ENCODE measurements at places on chromosomes 7 and 10.

DNA sequence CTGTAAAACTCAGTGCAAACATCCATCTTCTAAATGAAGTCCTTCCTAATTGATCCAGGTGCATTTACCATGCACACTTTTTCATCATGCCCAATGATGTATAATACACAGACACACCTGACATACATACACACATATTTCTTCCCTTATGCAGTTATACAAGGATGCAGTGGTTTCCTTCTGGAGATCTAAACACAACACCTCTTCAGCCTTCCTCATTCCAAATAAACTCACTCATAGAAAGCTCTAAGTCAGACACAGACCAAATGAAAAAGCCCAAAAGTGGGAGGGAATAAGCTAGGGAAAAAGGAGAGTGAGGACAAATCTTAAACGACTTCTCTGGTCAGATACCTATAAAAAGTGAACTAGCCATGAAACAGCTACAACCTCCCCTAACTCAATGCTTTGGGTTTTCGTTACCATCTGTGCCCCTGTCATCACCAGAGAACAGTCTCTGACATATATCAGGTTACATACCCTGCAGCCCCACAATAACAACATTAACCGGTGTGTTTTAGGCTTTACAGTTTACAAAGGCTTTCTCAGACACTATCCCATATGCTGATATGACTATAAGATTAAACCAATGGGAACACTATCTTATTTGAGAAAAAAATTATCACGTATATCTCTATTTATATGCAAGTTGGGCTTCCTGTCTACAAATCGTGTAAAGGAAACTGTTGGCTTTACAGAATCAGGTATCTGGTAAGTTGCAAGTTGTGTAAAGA, 675.2 kb downstream of the PHTF2 start:
- H3K4me1 ChIP-seq, result no peaks in the 10 kb centered on the region
- no peak overlapping the region for H3K4me3 ChIP-seq
- peaks cover 2% of the 10 kb centered on the region for H3K27me3 ChIP-seq
- no peaks in the 10 kb centered on the region for H3K36me3 ChIP-seq
- no peak for DNase-seq

DNA sequence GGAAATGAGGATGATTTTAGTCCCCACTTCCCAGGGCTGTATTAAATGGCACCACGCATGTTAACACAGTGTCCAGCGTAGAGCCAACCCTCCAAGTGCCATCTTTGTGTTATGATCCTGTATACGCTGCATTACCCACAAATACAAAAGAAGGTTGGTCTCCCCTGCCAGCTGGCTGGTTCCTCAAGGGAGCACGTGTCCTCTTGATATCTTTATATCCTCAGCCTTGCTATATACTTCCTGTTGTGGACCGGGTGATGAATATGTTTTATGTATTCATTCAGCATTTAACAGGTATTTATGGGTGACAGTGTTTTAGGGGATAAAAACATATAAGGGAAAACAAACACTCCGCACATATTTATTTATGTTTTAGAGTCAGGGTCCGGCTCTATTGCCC, 23.2 kb upstream of the PRRT4 start:
- no peak overlapping the region for H3K4me3 ChIP-seq
- H3K27ac ChIP-seq, result no peak overlapping the region
- no peaks in the 10 kb centered on the region for H3K36me3 ChIP-seq
- no peak for DNase-seq
- H3K27me3 ChIP-seq, result no peaks in the 10 kb centered on the region

DNA sequence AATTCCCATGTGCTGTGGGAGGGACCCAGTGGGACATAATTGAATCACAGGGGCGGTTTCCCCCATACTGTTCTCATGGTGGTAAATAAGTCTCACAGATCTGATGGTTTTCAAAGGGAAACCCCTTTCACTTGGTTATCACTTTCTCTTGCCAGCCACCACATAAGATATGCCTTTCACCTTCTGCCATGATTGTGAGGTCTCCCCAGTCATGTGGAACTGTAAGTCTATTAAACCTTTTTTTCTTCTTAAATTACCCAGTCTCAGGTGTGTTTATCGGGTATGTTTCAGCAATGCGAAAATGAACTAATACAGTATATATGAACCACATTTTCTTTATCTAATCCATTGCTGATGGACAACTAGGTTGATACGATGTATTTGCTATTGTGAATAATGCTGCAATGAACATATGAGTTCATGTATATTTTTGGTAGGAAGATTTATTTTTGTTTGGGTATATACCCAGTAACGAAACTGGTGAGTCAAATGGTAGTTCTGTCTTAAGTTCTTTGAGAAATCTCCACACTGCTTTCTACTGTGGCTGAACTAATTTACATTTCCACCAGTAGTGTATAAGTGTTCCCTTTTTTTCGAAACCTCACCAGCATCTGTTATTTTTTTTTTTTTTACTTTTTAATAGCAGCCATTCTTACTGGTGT, 70.0 kb upstream of the HGF start:
- H3K36me3 ChIP-seq, result no peaks in the 10 kb centered on the region
- no peak overlapping the region for H3K27ac ChIP-seq
- H3K27me3 ChIP-seq, result no peaks in the 10 kb centered on the region
- no peak for DNase-seq
- no peak overlapping the region for H3K4me3 ChIP-seq
- H3K4me1 ChIP-seq, result no peaks in the 10 kb centered on the region

DNA sequence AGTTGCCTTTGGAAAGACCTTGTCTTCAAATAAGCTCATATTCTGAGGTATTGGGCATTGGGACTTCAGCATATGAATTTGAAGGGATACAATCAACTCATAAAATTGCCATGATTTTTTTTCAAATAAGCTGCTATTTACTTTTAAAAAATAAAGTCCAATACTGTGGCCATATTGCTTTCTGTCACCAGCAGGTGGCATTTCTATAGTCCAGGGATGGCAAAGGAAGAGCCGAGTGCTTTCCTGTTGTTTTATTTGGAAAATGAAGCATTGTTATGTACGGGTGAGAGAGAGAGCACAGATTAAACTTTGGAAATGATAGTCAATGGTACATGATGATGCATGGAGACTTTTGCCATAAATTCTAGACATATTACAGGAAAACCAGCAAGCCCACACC, 104.1 kb upstream of the DPP6 start:
- no peaks in the 10 kb centered on the region for H3K4me1 ChIP-seq
- no peak overlapping the region for H3K4me3 ChIP-seq
- peaks cover 4% of the 10 kb centered on the region for H3K27me3 ChIP-seq
- DNase-seq, result no peak
- no peaks in the 10 kb centered on the region for H3K36me3 ChIP-seq

- H3K36me3 ChIP-seq, result no peaks in the 10 kb centered on the region
- no peaks in the 10 kb centered on the region for H3K27me3 ChIP-seq
- no peak for DNase-seq
- H3K4me3 ChIP-seq, result no peak overlapping the region
Measured at GRCh38 chr7:69640216-69640615, 41.9 kb downstream of the AUTS2 start.

DNA sequence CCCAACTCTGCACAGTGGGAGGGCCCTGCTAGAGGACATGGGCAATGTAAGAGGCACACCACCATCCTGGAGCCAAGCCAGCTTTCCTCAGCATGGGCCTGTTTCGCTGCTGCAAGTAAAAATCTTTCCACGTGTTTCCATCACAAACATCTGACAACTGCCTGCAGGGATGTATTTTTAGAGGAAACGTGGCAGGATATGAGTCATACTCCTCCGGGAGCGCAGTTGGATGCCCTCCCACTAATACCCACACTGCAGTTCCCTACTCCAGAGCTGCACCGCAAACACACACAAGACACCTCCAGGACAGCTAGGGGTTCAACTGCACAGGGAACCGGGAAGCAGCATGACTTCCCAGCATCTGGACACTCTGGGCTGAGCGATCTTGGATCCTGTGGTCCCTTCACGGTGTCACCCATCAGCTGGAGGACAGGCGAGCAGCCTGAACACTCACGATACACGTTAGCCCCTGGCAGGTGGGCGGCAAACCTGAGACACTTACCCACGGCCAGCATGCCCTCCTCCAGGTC, 26.1 kb downstream of the PLAC9 start:
- peak overlapping the region; percentile 40 for H3K27ac ChIP-seq
- no peak for DNase-seq
- no peaks in the 10 kb centered on the region for H3K27me3 ChIP-seq
- H3K4me3 ChIP-seq, result no peak overlapping the region
- peaks cover 15% of the 10 kb centered on the region for H3K4me1 ChIP-seq
- peaks cover 57% of the 10 kb centered on the region for H3K36me3 ChIP-seq

DNA sequence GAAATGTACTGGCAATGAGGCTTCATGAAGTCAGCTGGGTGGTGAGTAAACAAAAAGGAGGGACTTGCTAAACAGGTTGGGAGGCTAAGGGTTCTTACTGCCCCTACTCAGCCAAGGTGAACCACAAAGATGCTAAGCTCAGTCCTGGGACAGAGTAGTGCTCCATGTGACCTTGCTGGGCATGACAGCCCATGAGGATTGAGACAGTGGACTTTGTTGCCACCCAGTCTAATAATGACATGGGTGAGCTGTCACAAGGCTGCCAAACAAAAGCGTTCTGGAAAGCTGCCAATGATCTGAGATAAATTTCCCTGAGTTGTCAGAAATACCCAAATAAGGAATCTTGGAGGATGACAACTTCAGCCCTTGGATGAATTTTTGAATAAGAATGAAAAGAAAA, 75.2 kb downstream of the CLEC2L start:
- H3K36me3 ChIP-seq, result peaks cover 10% of the 10 kb centered on the region
- no peaks in the 10 kb centered on the region for H3K4me1 ChIP-seq
- no peak overlapping the region for H3K4me3 ChIP-seq
- no peak overlapping the region for H3K27ac ChIP-seq
- DNase-seq, result no peak

DNA sequence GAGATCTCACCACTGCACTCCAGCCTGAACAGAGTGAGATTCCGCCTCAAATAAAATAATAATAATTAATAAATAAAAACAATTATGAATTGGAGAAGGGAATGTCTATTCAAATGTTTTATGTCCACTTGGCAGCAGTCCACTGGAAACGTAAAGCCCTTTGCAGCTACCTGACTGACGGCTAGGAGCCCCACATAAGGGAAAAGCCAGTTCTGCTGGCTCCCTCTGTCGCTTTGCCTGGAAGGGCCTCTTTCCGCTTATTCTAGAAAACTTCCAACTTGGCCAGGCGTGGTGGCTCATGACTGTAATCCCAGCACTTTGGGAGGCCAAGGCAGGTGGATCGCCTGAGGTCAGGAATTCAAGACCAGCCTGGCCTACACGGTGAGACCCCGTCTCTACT, 6.1 kb upstream of the TNS3 start:
- H3K36me3 ChIP-seq, result no peaks in the 10 kb centered on the region
- no peak overlapping the region for H3K4me3 ChIP-seq

DNA sequence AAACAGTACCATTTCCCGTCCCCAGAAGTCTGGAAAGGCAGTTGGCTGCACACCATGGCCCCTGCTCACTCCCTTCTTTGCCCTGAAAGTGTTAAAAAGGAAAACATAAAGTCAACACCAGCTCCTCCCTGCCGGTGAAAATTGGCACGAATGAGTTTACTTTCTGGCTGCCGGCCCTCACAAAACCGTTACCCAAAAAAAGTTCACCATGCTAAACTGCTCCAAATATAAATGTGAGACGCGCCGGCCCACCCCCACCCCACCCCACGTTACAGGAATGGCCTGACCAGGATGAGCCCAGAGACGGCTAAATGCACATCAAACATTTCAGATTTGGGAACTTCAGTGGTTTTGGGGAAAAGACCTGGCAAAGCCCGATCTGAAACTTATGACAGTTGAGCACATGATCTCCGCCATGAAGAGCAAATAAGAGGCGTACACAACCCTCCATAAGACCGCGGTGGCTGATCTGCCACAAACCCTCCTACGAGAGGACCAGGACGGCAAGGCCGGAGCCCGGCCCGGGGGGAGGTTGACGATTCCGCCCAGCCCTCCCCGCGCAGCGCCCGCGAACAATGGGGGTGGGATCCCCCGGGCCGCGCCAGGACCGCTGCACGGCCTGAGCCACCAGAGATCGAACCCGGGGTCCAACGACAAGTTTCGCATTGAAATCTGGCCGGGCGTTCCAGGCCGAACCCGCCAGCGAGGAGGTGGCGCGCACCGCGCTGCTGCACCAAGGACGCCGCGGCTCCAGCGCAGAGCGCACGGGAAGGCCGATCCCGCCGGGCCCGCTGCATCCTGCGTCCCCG, 952 bp downstream of the DIP2C start:
- no peak overlapping the region for H3K4me3 ChIP-seq
- H3K27me3 ChIP-seq, result peaks cover 46% of the 10 kb centered on the region
- H3K36me3 ChIP-seq, result no peaks in the 10 kb centered on the region
- no peak for DNase-seq

GRCh38 chr10:132099389-132100090, 33.8 kb downstream of the JAKMIP3 start:
- peaks cover 12% of the 10 kb centered on the region for H3K27me3 ChIP-seq
- no peak for DNase-seq
- no peak overlapping the region for H3K4me3 ChIP-seq
- H3K4me1 ChIP-seq, result no peaks in the 10 kb centered on the region
- no peaks in the 10 kb centered on the region for H3K36me3 ChIP-seq

DNA sequence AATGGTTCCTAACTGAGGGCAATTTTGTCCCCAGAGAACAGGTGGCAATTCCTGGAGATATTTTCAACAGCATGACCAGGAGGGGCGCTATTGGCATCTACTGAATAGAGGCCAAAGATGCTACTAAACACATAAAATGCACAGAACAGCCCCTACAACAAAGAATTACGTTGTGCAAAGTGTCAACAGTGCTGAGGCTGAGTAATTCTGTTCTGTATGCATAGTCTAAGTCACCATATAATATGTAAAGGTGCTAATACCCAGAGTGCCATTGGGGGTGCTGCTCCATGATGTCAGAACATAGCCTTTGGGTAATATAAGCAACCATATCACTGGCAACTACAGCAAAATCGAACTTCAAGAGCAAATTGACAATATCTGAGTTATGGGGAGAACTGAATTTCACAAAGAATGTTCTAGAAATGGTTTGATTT, 213.3 kb upstream of the PHYHIPL start:
- DNase-seq, result no peak
- no peak overlapping the region for H3K27ac ChIP-seq
- no peaks in the 10 kb centered on the region for H3K4me1 ChIP-seq
- H3K4me3 ChIP-seq, result no peak overlapping the region
- H3K27me3 ChIP-seq, result peaks cover 9% of the 10 kb centered on the region

- no peak overlapping the region for H3K27ac ChIP-seq
- no peak for DNase-seq
- peaks cover 4% of the 10 kb centered on the region for H3K4me1 ChIP-seq
Measured at GRCh38 chr7:47677093-47677492, 95.2 kb upstream of the TNS3 start.

Data from activated naive CD8-positive, alpha-beta T cell treated with anti-CD3 and anti-CD28 coated beads, Interleukin-2, amount 50 U/mL, for 24 hours (primary cell).